ENCODE measurements at places on chromosomes 4 and X. TPM values are rescaled to one million over a fixed set of nuclear protein-coding genes. Genes with fewer than 3 reads are reported as not detected.

Gene F8A2
- 0.23 TPM for total RNA-seq

Gene DLG3
- 9.4 TPM for total RNA-seq

Gene IKBKG
- 12.3 TPM for total RNA-seq

Gene MAGEB10
- not detected for total RNA-seq

Gene RHOXF2
- total RNA-seq, result not detected

Gene CD38
- not detected for total RNA-seq

Gene CT45A1
- total RNA-seq, result not detected

Gene SH3D19
- 25.2 TPM for total RNA-seq

Gene NUDT10
- 2.2 TPM for total RNA-seq

Gene ETDB
- total RNA-seq, result not detected

Gene AMTN
- total RNA-seq, result 0.15 TPM

Gene ESX1
- 0.15 TPM for total RNA-seq

Gene ADD1
- 104 TPM for total RNA-seq

Gene OTOP1
- total RNA-seq, result not detected

Gene UGT2B17
- total RNA-seq, result not detected

Gene ATP1B4
- total RNA-seq, result not detected

Gene CXCL8
- total RNA-seq, result 11.3 TPM

Gene CT55
- not detected for total RNA-seq

Gene HPGDS
- not detected for total RNA-seq

Gene ZNF157
- total RNA-seq, result 0.19 TPM

Gene SCML2
- total RNA-seq, result 0.62 TPM

Gene CT47B1
- total RNA-seq, result not detected

Gene UGT2B11
- total RNA-seq, result not detected

Gene DCLK2
- not detected for total RNA-seq

Gene SORBS2
- 1.2 TPM for total RNA-seq

Gene GLOD5
- not detected for total RNA-seq

Gene TLR7
- total RNA-seq, result not detected

Gene CFP
- not detected for total RNA-seq

Gene RHOXF2B
- not detected for total RNA-seq

Gene APELA
- not detected for total RNA-seq

Gene STK32B
- total RNA-seq, result 1.1 TPM
